BJ (cell line): ENCODE measurements at places on chromosomes 5 and 9.

GRCh38 chr9:116027511-116027910 lies 126.1 kb upstream of the PAPPA start:
- no peak for DNase-seq

- DNase-seq, result no peak
These were observed 265.1 kb downstream of the PSAT1 start for GRCh38 chr9:78562021-78562420.

GRCh38 chr9:2337627-2338026 lies 284.0 kb upstream of the VLDLR start:
- no peak for DNase-seq

DNA sequence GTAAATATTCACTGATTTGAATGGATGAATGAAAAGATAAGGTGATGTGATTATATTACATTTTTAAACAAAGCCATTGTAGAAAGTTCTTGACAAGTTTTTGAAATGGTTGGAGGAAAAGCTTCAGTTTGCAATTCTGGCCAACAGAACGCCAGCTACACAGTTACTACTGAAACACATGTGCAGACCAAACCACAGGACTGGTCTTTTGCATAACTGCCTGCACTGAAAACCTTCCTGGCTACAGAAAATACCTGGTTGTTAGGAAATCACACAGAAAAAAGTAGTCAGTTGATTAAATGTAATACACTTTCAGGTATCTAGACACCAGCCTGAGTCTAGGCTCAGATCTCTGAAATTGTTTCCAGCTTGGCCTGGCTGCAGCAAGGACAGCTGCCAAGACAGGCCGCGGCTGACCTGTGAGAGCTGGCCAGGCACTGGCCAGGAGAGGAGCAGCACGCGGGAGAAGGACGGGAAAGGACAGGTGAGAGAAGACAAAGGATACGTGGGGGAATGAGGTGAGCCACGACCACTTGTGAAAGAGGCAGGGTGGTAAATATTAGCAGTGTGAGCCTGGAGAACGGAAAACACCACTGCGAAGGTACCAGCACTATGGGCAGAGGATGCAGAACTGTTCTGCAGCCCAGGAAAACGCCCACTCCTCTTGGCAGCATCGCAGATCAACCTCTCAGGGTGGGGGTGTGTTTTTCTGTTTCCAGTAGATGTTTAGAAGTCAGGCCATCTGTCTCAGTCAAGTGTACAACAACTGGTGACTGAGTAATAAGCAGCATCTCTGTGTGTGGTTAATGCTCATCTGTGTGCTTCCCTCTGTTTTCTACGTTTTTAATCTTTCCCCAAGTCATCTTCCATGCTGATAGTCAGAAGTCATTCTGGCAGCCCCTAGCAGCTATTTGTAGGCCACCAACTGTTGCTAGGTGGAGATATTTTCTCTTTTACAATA lies 137.4 kb downstream of the SCAMP1 start:
- no peak for DNase-seq
